ENCODE measurements at places on chromosomes 6 and 20.

DNA sequence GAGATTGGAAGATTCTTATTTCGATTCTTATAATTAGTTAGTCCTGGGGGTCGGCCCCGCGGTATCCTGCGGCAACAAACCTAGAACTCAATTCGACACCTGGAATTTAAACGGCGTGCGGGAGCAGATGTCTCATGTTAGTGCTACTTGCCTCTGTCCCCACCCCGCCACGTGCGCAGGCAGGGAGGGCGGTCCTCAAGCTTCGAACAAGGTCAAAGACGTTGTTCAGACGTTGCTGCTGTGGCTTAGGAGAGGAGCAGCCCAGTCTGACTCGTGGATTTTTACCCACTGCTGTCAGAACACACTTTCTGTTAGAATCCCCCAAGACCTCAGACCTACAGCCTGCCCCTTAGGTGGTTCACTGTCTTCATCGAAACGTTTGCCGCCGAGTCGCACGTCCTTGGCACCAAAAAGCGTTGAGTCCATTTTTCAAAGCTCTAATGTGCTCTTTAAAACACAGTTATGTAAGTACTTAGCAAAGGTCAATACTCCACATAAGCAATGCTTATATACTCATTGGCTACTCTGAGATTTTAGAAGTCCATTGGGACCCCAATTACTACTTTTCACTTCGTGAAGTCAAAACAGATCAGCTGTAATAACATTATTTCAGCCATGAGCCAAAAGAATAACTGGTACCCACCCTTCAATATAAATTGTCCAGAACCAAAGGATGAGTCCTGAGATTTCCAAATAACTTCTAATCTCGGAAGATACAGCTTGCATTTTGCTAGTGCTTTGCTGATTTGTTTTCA is 2.7 kb upstream of the C6orf62 start:
- peak; percentile 89 for DNase-seq

- no peak for DNase-seq
Observed at GRCh38 chr6:114039841-114040240, 68.9 kb upstream of the HDAC2 start.

DNA sequence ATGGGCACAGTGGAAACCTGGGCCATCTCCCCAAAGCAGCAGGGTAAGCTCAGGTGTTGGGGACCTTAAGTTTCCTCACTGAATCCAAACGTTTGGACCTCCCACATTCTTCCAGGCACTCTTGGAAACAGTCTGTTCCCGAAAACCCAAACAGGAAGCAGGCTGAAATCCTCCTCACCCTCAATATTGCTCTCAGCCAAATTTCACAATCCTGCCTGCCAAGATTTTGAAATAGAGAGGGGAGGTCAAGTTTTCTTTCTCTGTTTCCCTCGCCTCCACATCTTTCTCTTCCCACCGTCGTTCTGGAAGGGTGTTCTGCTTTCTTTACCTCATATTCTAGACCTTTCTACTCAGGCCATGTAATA is 392.0 kb upstream of the SASH1 start:
- no peak for DNase-seq

- no peak for DNase-seq
Observed at GRCh38 chr20:59460352-59460751, 144.0 kb upstream of the PHACTR3 start.

DNA sequence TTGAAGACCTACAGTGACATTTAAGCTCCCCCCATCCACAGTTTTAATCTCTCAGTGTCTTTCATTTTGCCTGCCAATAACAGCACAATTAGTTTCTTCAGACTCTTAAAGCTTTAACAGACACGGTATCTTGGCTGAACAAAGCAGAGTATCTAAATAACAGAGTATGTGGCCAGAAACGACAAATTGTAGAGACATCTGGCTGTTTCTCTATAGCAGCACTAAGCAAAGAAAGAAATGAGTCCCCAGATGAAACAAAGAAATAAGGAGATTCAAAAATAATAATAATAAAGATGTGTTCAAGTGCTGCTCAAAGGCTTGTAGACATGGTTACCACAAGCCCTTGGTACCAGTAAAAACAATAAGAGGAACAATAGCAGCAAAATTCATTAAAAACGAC is 97.8 kb upstream of the HDAC2 start:
- DNase-seq = no peak

DNA sequence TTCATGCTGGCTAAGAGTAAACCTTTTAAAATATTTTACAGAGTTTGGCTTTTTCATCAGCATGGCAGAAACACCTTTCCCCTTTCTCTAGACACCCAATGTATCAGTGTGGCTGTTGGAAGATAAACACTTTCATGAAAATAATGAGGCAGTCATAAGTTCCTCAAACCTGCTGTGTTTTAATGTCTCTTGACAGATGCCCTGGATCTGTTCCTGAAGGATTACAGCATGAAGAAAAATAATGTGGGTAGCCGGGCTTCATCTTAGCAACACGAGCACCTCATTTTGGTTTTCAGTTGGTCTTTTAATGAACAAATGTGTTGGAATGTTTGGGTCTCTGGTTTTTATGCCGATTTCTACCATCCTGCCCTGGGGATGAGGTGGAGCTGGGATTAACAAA is 45.5 kb upstream of the UNC93A start:
- DNase-seq = no peak

GRCh38 chr20:49916146-49917002 is 1.0 kb upstream of the SPATA2 start:
- DNase-seq = no peak

GRCh38 chr6:93749930-93750329 is 330.6 kb upstream of the EPHA7 start:
- no peak for DNase-seq

DNA sequence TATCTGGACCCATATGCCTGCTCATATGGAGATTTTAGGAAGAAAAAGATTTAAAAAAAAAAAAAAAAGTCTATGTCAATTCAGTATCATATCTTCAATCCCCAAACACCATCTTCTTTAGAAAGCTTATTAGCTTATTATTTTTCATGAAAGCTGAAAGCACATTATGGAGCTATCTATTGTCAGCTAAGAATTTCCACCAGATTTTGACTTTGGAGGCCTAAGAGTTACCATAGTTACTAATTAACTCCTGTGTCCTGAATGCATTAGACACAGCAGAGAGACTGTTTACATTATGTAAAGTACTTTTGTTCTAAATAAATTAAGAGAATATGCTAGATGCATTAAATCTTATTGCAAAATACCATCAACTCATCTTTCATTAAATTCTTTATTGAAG is 255.5 kb upstream of the NRSN1 start:
- DNase-seq = no peak

DNA sequence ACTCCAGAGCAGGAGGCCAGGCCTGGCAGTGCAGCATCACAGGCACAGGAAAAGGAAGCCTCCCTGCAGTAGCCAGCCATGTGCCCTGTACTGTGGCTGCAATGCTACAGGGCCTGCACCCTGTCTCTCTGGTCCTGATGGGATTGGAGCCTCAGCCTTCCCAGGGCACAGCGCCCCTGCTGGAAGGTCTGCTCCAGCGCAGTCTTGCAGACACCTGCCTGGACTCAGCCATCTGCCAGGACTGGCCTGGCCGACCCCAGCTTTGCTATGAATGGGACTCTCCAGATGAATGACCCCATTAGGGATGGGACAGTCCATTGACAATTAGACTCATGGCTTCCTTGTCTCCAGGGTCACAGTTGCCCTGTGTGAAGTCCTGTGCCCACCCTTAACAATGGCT is 251.6 kb downstream of the ERMARD start:
- no peak for DNase-seq

GRCh38 chr6:38714239-38715015 is 684 bp upstream of the DNAH8 start:
- no peak for DNase-seq

DNA sequence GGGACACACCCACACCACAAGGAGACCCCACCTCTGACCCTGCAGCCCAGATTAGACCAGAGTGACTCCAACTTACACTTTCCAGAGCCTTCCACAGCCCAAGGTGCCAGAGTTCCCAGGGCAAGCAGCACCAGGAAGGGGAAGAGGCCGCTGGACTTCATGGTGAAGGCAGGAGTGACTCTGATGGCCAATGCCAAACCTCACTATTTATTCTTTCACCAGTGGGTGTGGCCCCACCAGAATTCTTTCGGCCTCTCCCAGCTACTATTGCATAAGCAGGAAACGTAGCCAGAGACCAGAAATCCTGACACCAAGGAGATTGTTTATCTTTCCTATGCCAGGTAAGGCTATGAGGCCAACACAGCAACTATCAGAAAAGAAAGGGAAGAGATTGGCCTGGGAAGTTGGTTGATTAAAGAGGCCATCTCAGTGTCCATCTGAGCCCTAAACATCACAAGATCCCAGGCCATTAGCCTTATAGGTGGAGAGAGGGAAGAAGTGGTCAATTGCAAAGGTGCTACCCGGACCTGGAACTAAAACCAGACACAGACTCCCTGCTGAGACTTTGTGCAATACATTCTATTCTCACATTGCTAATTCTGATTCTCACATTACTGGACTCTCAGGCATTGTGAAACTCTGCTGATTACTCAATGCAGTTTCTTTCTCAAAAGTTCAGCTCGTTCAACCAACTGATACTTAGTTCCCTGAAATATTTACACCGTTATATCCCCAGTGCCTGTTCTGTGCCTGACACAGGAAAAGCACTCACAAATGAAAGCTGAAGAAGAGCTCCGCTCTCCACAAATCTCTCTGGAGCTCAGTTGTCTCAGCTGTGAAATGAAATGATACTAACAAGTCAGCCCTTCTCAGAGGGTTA is at the start of gene SLPI:
Gene SLPI, minus strand, starts transcription at position 182 of the 880 bp plus-strand sequence. Its CDS starts 21 bp downstream, at position 161.
- no peak for DNase-seq

- peak; percentile 92 for DNase-seq
Observed at GRCh38 chr20:52493171-52493721, 301.7 kb upstream of the ZFP64 start.

- DNase-seq = no peak
Observed at GRCh38 chr6:24761193-24761835, 13.4 kb upstream of the GMNN start.

DNA sequence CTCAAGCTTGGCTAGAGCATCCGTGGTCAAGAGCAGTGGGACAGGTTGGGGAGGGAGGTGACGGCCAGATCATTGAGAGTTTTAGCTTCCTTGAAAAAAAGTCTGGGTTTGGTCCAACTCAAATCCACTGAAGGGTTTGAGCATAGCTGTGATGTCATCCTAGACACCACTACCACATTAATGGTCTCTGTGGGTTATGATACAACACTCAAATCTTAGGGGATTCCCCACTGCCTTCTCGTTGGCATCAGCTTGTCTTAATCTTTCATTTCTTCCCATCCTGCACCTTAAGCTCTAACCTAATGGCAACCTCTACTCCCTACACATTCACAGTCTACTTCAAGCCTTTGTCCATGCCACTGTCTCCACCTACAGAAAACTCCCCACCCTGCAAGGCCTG is 77.3 kb downstream of the BMP6 start:
- no peak for DNase-seq
